Activated CD8-positive, alpha-beta T cell treated with anti-CD3 and anti-CD28 coated beads for 36 hours (primary cell): ENCODE measurements at places on chromosomes 7 and 10. TPM values are rescaled to one million over a fixed set of nuclear protein-coding genes. Genes with fewer than 3 reads are reported as not detected.

PON3 gene
- not detected for total RNA-seq

PTPRE gene
- total RNA-seq: 19.9 TPM

CYP3A5 gene
- not detected for total RNA-seq

EMX2 gene
- total RNA-seq: not detected

SSC4D gene
- 0.67 TPM for total RNA-seq

GATA3 gene
- 24.4 TPM for total RNA-seq

BNIP3 gene
- total RNA-seq: 216 TPM
